ENCODE measurements at places on chromosomes 16 and 17.

- no peak for DNase-seq
These were observed 38.3 kb downstream of the RPA1 start for GRCh38 chr17:1868090-1868489.

- no peak for DNase-seq
These were observed 27.9 kb downstream of the CLEC16A start for GRCh38 chr16:10972108-10972818.

DNA sequence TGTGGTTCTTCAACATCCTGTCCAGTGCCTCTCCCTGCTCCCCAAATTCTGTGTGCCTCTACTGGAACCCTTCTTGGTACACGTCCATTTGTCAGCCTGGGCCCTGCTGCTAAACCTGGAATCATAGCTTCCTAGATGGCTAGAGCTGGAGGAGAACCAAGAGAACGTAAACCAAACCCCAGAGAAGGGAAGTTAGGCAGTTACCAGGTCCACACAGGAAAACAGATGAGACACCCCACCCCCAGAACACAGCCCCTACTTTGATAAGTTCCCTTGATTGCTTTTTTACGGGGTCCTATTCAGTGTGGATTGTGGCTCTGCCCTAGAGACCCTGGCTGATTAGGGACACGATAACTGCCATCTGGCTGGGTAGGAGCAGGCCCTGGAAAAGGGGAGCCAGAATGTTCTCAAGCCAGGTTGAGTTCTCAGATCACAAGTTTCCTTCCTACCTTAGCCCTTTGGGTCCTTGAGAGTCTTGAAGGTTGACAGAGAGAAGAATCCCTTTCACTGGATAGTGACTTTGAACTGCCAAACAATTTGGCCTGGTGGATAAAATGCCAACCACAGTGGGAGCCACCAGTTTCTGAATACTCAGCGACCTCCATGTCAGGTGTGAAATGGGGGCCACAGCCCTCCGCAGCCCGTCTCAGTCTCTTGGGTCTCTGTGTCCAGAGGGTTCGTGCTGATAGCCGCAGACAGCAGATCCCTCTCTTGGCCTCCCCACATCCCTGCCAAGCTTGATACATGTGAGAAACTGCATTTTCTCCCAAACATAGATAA lies 7.9 kb downstream of the TBX4 start:
- DNase-seq, result no peak

- no peak for DNase-seq
These were observed 48.9 kb downstream of the MRM1 start for GRCh38 chr17:36650096-36650775.

DNA sequence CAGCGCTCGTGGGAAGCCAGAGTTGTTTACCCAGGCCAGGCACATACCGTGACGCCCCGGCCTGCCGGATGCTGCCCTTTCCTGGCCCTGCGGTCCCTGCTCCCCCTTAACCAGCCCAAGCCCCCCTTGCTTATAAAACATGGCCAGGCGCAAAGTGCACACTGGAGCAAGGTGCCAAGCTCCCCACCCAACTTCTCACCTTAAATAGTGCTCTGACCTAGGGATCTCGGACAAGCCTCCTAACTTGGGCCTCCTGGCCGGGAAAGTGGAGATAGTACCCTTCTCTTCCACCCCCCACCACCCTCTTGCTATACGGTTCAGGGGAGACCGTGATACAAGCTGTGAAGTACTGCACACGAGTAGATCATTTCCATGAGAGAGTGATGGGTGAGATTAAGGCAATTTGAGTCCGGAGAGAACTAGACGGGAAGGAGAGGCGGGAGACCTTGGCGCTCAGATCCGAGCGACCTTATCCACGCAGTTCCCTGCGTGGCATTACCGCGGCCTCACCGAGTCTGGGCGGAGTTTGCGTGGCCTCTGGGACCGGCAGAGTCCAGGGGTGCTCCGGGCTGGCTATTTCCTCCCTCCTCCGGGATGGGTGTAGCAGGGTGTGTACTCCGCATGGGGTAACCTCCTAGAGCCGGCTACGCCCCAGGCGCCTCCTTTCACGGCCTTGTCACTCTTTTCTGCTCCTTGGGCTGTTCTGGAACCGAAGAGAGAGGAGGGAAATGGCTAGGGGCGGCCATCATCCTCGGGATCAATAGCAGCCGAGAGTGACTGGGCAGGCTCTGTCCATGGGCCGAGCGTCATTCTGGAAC lies 4.4 kb upstream of the LHX1 start:
- no peak for DNase-seq

DNA sequence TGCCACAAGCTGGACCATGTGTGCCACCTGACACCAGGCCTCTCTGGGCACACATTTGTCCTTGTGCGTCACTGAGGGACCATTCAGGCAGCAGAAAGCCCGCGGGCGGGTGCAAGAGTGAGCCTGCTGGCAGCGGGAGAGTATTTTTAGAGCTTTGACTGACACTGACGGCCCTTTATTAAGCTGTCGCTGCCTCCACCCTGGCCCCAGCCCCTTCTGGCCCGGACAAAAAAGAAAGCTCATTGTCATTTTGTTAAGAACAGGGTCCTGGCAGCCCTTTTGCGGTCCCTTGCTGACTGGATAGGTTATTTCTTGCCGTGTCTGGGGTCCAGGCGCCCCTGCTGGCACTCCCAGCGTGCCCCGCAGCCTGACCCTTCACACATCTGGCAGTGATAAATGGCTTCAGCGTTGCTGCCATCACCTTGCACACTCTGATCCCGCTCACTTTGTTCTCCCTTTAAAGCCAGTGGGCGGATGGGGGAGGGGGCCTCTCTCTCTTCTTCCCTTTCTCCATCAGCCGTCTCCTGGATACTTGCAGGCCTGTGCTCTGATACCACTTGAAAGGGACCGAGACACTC lies 78.4 kb upstream of the NKD1 start:
- DNase-seq, result no peak

- DNase-seq, result no peak
These were observed 1.5 kb downstream of the CLDN7 start for GRCh38 chr17:7260651-7261378.

- no peak for DNase-seq
These were observed 13.6 kb downstream of the MRM1 start for GRCh38 chr17:36614933-36615332.

GRCh38 chr16:54070789-54071343 lies 215.7 kb downstream of the IRX3 start:
- DNase-seq, result no peak

DNA sequence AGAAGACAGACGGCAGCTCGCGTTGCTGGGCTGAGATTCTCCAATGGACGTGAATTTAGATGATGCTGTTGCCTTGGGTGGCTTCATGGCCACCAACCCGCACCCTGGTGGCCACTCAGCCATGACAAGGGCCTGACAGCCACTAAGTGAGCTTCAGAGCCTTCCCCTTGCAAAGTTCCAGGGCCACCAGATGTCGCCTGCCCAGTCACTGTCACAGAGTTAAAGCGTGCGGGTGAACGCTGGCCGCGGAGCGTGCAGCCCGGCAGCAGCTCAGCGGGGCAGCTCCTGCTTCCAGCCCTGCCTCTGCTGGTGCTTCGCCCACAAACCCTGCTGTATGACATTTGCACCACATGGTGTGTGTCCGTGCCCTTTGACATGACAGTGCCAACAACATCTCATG lies 13.3 kb upstream of the KREMEN2 start:
- DNase-seq, result no peak

DNA sequence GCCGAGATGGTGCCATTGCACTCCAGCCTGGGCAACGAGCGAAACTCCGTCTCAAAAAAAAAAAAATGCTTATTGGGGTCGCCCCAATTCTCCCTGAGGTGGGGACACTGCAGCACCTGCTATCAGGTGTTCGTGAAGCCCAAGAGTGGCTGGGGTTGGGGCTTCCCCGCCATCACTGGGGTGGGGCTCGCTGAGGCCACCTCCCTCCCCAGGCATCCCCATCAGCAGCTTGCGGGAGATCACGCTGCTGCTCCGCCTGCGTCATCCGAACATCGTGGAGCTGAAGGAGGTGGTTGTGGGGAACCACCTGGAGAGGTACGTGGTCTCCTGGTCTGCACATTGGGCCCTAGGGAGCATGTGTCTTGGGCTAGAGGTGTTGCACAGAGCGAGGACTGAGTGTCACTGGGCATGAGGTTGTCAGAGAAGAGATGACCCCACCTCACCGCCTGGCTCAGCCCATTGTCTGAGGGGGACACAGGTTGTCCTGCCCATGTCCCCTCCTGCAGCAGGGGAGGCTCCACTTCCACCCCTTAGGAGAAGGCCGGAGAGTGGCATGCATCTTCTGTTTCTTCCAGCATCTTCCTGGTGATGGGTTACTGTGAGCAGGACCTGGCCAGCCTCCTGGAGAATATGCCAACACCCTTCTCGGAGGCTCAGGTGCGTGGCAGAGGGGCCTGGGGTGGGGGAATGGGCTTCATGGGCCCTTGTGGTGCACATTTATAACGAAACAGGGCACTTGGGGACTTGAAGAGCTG lies 4.9 kb downstream of the CDK10 start:
- no peak for DNase-seq

- no peak for DNase-seq
These were observed 126.5 kb downstream of the WWOX start for GRCh38 chr16:78225919-78226318.

DNA sequence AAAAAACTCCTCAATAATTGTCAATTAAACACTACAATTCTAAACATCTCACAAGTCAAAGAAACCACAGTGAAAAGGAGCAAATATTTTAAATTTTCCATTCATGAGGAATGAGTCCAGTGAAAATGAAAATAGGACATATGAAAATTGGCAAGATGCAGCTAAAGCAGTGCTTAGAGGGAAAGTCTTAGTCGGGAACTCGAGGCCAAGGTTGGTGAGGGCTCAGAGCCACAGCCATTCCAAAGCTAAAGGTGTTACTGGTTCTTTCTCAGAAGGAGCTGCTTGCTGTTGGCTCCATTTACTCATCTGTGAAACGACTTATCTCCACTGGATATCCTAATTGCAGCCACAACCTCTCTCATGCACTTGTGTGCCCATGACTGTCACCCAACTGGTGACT lies 6.5 kb downstream of the SLC38A8 start:
- no peak for DNase-seq

GRCh38 chr17:55340176-55340575 lies 75.4 kb downstream of the HLF start:
- DNase-seq, result no peak

- DNase-seq, result no peak
These were observed 157.4 kb upstream of the ZFHX3 start for GRCh38 chr16:73205153-73205886.

DNA sequence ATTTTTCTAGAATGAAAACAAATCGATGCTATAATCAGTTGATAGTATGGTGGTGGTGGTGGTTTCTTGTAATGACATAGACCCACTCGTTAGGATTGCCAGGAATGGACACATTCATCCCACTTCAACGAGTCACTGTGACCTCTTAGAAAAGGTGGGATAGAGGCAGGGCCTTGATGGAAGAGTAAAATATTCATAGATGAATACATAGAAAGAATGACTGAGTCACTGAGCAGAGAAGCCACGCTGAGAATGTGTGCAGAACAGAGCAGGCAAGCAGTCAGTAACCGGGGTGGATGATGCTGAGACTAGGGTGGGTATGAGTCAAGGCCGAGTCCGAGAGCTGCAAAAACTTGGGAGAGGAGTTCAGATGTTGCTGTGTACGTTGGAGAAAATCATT lies 129.9 kb downstream of the PITPNC1 start:
- DNase-seq, result no peak

- peak; percentile 69 for DNase-seq
These were observed 5.4 kb downstream of the NAT9 start for GRCh38 chr17:74770498-74771318.

DNA sequence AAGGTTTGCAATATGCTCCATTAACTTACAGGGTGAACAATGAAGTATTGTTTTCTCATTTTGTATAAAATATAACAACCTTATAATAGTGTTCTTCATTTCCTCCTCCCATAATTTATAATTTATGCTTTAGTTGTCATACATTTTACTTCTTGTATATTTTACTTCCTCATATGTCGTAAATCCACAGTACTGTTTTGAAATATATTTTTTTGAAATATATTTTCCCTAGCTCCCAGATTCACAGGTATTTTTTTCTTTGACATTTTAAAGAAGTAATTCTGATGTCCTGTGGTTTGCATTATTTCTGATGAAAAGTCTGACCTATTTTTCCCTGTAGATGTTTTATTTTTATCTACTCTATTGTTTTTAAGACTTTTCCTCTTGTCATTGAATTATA lies 52.7 kb downstream of the VMP1 start:
- no peak for DNase-seq

GRCh38 chr16:1991135-1991551 lies 1.4 kb downstream of the SYNGR3 start:
- no peak for DNase-seq

GRCh38 chr17:52537421-52537820 lies 378.9 kb upstream of the CA10 start:
- DNase-seq, result no peak

DNA sequence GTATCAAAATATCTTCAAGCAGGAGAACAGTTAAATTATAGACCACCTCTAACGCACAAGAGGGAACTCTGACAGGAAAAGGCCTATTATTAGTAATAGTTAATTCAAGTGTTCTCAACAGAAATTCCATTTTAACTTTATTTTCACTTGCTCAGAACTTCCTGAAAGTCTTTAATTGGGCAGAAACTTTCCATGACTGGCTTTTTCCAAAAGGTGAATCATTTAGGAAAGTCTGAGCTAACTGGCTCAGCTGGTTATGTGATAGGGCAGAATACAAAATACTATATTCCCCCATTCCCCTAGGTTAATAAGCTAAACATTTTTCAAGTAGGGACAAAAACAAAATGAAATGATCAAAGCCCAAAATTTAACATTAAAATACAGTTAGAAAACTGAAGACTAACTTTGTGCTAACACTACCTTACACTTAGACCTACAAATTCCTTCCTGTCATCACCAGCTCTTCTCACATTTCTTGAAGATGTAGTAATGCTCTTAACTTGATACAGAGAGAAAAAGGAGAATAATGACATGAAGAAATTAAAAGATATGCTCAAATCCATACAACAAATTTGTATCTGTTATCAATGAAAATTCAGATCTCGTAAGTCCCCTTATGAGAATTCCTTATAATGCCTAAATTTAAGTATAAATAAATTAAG lies 31.0 kb downstream of the CFDP1 start:
- DNase-seq, result no peak

DNA sequence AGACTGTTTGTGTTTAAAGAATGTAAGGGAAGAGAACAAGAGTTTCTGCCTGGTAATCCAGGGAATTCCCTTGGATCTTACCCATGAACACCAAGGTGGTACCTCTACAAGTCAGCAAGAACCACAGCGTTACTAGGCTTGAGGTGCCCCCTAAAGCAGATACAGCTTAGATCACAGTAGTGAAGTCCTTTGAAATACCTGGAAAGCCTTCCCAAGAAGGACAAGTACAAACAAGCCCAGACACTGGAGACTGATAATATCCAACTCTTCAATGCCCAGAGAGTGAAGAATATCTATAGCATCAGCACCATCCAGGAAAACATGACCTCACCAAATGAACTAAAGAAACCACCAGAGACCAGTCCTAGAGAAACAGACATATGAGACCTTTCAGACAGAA lies 3.8 kb upstream of the APPBP2 start:
- DNase-seq, result no peak

DNA sequence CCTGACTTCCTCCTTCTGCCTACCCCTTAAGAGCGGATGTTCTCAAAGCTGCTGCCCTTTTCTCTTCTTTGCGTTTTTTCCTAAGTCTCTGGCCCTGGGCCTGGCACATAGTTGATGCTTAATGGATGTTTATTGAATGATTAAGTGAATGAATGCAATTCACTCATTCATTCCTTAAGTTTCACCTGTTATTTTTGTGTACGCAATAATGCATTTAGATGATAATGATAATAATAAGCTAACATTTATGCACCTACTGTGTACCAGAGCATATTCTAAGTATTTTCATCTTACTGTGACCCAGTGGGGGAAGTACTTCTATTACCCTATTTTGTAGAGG lies 4.4 kb downstream of the CCL5 start:
- no peak for DNase-seq

- DNase-seq, result no peak
These were observed 19.2 kb upstream of the CACNG4 start for GRCh38 chr17:66945147-66945835.

All from HEK293T (cell line).